ENCODE measurements at places on chromosomes 1 and 21.

GRCh38 chr1:154351363-154352068 is 26.2 kb downstream of the ATP8B2 start:
- DNase-seq, result no peak

DNA sequence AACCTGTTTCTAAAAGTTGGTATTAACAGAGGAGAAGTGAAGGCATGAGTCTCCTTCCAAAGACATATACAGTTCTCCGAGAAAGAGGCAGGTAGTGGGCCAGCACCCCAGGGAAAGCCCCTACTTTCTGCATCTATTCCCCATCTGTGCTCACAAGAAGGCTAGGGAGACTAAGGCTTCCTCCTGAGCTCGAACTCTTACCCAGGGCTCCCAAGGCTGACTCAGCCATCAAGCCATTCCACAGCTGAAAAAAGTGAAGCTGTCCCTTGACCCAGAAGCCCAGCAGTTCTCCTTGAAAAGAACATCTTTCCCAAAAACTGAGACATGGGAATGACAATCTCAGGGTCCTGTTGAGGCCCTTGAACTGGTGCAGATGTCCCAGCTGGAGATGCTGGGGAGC is 1.9 kb upstream of the PADI3 start:
- no peak for DNase-seq

DNA sequence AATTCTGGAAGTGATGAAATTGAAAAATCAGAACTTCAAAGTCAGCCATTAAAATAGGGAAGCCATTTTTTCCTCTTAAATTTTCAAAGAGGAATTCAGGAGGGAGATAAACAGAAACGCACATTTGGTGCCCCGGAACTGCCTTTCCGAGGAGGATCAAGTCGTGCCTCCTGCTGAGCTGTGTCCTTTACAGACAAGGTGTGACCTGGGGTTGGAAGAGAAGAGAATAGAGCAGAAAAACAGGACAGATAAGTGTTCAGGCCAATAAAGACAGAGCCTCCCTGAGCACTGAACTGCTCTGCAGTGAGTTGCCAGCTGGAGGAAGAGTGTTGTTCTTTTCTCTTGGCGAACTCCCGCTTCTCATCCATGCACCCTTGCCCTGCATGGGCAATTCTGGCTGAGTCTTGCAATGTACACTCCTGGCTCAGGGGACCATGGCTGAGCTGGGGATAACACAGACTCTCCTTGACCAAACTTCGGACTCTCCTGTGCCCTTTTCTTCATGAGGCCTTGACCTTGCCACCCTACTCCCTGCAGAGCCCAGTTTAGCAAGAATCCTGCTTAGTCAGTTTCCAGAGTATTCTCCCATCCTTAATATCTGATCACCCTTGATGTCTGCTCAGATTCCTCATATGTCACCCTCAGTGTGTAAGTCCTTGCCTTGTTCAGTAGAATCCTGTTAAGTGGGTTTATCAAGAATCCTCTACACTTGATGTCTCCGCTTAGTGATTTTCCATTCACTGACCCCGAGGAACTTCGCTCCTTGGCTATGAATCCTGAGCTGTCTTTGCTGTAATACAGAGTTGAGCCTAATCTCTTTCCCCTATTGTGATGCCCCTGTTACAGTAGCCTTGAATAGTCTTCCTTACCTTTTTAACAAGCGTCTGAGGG is 1.3 kb upstream of the MTARC1 start:
- DNase-seq, result no peak

GRCh38 chr1:30104551-30104950 is 618.8 kb downstream of the MATN1 start:
- DNase-seq, result no peak

DNA sequence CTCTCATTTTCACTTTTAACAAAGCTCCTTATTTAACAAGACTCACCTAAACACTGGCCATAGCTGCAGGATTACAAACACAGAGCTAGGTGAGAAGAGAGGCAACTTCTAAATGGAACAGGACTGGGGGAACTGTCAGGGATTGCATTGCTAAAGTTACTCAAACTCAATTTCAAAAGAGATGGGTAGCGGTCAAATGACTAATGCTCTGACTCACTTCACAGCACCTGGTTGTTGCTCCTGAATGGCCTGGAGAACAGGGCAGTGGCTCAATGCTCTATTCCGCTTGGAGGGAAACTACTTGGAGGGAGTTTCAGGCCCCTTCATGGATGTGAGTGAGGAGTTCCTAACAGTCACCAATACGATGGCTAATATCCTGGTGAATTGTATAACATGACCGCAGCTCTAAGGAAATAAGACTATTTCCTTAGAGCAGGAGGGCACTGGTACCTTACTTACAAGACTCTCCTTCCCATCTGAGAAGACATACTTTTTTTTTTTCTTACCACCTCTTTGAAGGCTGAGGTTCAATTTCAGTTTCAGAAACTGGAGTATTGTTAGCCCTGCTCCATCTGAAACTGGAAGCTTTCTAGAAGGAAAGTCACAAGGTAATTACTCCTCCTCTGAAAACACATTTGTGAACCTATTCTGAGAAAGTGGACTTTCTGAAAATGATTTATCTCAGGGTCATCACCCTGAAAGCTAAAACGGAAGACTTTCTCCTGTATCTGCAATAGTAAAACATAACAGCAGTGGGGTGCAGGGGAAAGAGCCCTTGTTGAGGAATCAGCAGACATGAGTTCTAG is 9.5 kb downstream of the DPT start:
- no peak for DNase-seq

GRCh38 chr1:161153176-161153575 is 602 bp upstream of the UFC1 start:
- no peak for DNase-seq

DNA sequence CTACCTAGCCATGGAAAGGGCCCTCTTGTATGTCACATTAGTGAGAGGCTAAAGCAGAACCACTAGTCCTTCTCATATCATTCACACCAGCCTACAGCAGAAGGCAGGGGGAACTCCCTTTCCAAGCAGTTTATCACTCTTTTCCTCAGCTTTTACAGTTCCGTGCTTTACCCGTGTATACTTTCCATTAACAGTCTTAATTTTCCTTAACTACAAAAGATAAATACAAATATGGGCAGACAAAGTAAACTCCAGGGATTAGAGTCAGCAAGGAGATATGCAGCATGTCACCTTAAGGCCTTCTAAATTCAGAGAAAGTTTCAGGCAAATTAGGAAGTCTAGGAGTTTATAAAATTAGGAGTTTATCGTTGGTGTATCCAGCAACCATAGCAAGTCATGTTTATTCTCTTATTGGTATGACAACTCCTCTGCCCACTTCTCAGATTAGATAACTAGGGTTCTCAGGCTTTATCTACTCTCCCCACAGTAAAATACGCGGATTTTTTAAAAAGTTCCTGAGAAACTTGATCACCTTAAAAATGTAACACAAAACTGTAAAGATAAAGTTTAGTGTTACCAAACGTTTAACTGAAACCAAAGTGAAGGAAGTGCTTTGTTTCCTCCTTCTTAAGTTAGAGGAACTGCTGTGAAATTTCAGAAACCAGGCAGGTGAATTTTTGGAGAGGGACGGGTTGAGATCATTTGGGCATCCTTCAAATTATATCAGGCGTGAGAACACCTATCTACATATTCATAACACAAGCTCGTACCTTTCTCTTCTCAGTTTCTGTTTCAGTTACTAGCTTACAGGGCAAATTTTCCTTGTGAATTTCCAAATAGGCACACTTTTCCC is 42.7 kb upstream of the SLC19A2 start:
- DNase-seq, result no peak

DNA sequence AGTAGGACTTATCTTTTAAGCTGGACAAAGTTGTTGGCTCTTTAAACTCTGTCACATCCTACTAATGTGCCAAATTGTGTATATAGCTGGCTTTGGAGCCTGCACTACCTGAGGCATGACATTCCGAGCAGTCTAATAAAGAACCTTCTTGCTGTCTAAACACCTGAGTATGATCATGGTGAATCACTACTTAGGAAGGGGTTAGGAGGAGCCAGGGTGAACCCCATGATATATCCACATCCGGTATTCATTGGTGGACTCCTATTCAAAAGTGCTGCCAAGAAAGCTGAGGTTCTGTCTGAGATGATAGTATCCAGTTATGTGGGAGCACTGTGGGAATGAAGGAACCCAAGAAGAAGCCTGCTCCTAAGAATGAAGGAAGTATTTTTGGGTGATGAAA is 27.1 kb downstream of the CRNN start:
- DNase-seq, result no peak

DNA sequence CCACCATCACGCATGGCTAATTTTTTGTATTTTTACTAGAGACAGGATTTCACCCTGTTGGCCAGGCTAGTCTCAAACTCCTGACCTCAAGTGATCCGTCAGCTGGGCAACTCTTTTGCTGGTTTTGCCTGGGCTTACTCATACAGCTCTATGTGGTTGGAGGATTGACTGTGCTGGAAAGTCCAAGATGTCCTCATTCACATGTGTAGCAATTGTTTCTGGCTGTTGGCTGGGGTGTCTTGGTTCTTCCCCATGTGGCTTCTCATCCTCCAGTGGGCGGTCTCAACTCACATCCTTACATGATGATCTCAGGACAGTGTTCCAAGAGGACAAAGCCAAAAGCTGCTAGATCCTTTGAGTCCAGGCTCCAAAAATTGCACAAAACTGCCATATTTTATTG is 53.3 kb downstream of the TEX35 start:
- DNase-seq, result no peak

GRCh38 chr1:21110163-21110562 is 66.5 kb downstream of the EIF4G3 start:
- no peak for DNase-seq

GRCh38 chr1:21668232-21668950 is 766 bp downstream of the RAP1GAP start:
- no peak for DNase-seq

DNA sequence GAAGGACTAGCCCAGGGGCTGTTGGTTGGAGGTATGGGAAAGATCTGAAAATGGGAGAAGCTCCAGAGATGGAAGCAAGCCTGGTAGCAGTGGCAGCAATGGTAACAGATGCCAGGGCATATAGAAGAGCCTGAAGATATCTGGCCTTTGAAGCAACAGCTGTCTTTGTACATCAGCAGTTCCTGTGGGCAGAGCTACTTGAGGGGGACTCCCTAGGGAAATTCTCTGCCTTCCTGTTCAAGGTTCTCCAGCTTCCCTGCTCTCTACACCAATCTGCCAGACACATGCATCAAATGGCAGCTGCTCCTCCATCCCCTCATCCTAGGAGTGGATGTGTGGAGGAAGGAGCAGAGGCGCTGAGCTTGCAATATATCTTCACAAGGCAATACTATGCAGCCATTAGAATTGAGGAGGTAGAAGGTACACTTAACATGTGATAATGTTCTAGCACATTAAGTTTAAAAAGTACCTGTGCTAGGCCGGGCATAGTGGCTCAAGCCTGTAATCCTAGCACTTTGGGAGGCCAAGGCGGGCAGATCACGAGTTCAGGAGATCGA is 2.2 kb downstream of the TMEM35B start:
- no peak for DNase-seq

DNA sequence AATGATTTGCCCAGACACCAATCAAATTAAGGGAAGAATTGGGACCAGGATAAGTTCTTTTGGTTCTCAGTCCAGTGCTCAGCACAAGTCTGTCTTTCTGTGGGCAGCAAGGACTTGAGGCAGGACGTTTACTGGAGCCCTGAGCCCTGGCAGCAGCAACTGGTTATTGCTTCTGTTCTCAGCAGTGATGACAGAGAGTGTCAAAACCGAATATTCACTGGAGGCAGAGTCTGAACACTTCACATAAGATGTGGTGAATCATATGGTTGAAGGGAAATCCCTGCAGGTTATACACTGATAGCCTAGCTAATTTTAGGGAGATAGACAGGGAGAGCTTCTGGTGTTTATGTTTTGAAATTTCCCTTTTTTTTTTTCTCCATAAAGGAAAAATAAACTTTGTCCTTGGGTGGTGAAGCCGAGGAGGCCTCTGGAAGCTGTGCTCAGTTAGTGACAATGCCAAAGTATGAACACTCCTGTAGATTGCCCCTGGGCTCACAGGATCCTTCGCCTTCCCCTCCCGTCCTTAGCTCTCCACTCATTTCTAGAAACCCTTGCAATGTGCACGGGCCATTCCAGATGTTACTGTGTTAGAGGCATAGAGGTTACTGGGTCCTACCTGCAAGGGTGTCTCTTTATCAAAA is 26.3 kb upstream of the TSPAN2 start:
- DNase-seq, result peak; percentile 27

DNA sequence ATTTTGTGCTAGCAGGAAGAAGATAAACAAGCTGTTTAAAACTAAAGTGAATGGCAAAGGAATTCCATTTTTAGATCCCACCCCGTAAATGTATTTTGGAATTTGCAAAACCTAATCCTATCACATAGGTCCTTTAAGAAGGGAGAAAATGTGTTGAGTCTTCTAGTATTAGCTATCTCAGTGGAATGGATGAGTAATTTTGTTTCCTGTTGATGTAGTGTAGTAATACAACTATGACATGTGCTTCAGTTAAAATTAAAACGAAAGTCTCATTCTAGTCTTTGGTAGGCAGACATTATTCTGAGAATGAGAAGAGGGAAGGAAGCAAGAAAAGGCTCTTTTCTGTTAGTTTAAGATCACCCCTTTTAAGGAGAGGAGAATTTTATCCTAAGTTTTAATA is 265.9 kb upstream of the C1orf105 start:
- no peak for DNase-seq

DNA sequence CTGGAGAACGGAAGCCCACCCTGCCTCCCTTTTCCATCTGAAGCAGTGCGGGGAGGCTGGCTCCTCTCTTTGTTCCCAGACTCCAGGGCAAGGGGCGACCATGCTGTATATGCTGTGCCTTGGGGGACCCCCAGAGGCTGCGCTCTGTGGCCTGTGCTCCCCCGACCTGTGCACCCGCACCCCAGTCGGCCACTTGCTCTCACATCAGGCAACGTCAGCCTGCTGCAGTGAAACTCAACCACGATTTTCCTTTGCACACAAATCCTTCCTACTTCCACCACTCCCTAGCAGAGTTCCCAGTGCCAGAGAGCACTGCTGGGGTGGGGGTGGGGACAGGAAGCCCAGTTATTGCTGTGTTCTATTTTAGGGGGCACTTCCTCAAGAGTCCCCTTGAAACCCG is 52.5 kb downstream of the SIM2 start:
- no peak for DNase-seq

DNA sequence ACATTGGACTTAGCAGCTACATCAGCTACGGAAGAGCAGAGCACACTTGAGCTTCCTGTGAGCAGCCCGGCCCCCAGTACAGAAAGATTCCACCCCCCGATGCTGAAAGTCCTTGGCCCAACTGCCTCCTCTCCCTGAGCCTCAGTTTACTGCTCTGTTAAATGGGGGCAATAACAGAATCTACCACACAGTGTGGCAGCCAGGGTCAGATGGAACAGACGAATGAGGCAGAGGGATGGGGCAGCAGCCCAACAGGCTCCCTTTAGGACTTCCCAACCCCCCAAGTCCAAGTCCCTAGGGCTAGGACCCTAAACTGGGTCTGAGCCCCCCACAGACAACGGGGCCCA is 22.9 kb upstream of the C1QA start:
- DNase-seq, result no peak

- no peak for DNase-seq
These were observed 229.3 kb downstream of the FGGY start for GRCh38 chr1:59526240-59526639.

DNA sequence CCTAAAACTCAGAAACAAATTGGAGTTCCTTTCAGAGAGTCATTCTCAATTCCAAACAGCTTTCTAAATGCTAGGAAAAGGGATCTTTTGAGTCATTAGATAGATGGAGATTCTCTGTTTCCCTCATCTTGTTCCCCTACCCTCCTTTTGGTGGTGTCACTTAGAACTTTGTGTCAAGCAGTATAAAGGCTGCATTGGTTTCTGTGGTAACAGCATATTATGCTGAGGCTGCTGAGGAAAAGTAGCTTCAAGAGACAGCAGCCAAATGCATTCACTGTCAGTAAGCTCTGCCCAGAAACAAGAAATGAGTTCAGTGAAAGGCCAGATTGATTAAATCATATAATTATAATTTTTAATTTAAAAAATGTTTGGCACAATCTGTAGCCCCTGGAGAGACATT is 144.1 kb downstream of the LRRC40 start:
- no peak for DNase-seq
